ENCODE measurements at places on chromosomes 7 and 10. TPM values are rescaled to one million over a fixed set of nuclear protein-coding genes. Genes with fewer than 3 reads are reported as not detected.

DDC gene
- 0.40 TPM for total RNA-seq

NEUROD6 gene
- not detected for total RNA-seq

GRCh38 chr10:56928714-56929113 is 567.7 kb upstream of the ZWINT start:
- DNase-seq: no peak

DNA sequence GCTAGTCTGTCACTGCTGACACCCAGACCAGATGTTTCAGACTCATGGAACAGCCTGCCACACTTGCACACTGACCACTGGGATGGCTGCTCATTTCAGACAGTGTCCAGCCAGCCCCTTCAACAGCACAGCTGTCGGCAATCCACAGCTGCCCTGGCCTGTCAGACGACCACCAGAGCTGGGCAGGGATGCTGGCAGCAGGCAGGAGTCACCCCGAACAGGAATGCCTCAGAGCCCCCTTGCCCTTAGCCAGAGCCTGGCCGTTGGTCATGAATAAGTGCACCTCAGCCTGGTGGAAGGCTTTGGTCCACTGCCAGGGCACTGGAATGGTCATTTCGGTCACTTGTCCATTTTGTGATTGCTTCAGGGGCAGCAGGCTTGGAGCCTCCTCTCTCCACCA is 149.6 kb upstream of the TCERG1L start:
- DNase-seq: no peak

DNA sequence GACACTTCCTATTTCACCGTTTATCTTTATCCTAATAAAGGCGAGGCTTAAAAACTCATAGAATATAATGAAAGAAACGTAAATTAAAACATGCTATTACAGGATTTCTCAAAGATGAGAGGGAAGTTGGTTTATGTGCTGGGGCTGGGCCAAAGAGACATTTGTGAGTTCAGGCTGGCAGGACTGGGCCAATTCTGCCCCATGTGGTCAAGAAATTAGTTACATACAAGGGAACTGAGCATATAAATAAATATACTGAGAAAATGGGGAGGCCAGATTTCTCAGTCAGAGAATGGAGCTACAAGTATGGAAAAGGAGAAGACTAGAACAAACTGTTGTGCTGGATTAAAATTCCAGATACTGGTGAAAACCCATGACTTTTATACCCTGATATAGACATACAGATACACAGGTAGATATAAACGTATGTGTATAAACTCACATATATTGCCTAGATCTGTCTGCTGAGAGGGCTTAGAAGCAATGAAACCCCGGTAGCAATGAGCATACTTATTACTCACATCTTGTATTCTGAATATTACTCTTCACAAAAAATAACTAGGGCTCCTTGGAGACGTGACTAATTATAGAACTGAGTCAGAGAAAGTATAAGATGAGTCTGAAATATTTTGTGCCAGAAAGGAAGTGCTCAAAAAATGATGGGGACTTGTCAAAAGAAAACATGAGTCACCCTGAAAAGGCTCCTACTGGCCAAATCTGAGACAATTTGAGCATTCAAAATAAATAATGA is 155.7 kb upstream of the FGFR2 start:
- DNase-seq: no peak

DNA sequence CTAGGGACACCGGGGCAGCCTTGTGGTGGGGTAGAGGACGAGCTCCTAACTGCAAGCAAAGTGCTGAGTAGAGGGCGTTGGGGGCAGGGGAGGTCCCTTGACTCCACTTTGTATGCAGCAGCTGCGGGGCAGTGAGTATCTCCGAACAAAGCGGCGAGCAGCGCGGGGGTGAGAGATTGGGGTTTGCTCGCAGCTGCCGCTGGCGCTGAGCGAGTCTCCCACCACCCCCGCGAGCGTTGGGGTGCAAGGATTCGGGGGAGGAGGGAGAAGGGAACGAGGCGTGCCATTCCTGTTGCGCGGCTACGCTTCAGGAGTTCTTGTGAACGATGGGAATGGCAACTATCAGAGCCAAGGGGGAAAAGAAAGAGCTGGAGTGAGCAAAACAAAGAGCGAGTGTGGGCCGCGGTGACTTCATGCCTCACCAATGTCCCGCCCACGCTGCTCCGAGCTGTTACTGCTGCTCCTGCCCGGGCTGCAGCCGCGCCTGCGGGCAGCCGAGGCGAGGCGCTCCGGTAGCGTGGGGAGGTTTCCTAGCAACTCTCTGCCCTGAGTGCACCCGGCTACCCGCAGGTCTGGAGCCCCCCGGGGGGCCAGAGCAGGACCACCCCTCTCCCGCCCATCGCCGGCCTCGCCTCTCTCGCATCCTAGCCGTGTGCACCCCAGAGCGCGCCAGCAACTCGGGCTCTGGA is at the start of gene ITGB8:
ITGB8 (plus strand) TSS at position 662 of the 689 bp plus-strand sequence. CDS start 907 bp downstream, outside the sequence.
- peak; percentile 77 for DNase-seq
